ENCODE measurements at places on chromosomes 2 and 18.

- DNase-seq = no peak
Measured at GRCh38 chr2:48138898-48139297, 232.6 kb upstream of the FBXO11 start.

DNA sequence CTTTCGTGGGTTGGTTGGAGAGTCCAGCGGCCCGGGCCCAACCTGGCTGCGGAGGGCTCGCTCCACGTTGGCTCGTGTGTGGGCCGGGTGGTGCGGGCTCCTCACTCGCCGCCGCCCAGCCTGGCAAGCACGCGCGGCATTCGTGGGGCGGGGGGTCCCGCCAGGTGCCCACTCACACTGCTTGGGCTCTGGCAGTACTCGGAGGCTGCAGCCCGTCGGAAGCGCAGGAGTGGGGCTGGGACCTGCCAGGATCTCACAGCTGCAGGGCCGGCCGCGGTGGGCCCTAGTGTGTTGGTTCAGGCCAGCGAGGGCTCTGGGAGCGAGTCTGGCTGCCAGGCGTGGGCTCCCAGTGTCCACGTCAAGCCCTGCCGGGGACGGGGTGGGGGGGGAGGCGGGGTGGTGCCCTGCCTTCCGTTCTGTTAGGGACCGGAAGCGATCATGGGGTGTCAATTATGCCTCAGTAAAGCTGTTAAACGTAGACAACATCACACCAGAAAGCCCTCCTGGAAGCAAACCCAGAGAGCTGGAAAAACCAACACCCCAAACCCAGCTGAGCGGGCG is 1.0 kb upstream of the HS6ST1 start:
- no peak for DNase-seq

DNA sequence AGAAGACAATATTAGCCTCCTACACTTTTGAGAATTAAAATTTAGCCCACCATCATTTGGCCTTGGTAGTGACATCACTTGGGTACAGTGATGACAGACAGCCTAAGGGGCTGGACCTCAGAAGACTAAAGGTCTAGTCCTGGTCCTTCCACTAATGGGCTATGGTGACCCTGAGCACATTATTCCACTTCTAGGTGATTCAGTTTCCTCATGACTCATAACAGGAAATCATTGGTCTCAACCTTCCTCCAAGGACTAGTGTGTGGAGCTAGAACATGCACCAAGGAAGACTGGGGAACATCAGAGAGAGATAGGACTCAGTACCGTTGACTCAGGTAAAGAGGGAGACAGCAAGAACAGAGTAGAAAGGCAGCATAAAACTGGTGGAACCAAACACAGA is 64.0 kb downstream of the TFCP2L1 start:
- no peak for DNase-seq

GRCh38 chr2:34492561-34493455 is 893.7 kb upstream of the FAM98A start:
- no peak for DNase-seq

DNA sequence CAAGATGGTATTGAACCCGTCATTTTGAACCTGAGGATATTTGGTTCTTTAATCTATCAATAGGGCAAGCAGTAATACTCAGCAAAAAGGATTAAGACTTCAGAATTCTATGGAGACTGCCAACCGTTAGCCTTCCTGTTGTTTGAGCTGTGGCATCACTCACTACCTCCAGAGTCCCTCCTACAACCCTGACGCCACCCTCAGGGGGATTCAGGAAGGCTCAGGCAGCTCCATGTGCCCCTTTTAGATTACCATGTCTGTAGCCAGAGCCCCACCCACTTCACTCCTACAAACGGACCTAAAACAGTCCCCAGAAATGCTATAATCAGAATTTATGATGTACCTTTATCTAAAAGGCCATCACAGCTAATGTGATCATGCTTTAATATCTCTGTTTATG is 172.9 kb downstream of the EPHA4 start:
- DNase-seq = no peak

GRCh38 chr2:100247256-100248043 is 74.9 kb downstream of the LONRF2 start:
- no peak for DNase-seq

DNA sequence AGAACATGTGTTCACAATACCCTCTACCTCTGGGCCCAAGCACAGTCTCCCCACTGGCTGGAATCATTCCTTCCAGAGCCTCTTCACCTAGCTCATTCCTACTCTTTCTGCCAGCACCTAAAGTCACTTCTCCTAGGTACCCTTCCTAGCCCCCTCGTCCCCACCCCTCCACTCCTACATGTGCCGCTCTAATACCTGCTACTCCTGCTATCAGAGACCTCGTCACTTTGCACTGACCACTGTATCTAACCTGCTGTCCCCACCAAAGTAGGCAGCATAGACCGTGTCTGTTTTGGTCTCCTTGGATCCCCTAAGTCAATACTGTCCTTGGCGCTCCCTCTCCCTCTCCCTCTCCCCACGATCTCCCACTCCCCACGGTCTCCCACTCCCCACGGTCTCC is 53.2 kb upstream of the PKDCC start:
- DNase-seq = no peak

- no peak for DNase-seq
Measured at GRCh38 chr2:133657591-133657990, 89.3 kb upstream of the NCKAP5 start.

DNA sequence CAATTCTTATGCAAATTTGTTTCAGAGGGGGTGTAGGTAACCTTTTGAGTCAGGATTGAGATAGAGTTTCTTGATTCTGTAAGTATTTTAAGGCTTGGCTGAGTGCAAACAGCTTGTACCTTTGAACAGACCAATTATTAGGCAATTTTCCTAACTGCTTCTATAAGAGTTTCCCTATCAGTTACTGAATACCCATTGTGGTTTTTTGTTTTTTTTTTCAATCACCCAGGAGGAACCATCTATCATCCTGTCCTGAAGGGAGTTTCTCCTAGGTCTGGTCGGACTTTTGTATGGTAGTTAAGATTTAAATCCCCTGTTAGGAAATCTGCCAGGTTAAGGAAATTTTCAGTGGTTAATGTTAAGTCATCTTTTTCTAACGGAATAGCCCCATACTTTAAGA is 319.4 kb upstream of the SLC39A10 start:
- DNase-seq = no peak

Data from amygdala (tissue), 56 donors.